Stimulated activated CD4-positive, alpha-beta T cell treated with anti-CD3 and anti-CD28 coated beads, Interleukin-2, amount 100 ng/mL, for 24 hours (primary cell): ENCODE measurements at places on chromosomes 1 and 21.

DNA sequence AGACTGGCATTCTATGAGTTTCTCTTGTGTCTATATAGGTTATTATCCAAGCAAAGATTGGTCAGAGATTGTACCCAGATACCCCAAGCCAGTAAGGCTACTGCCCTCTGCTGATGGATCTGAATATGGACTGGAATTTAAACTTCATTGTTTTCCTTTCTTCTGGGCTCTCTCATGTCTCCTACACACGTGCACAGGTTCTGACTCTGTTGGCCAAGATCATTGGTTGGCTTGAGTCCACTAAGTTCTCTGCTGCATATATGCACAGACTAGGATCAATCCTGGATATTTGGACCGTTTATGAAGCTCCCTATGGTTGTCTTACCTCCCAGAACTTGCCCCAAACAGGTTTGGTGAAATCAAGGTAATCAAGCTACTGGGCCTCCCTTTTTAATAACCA lies 69.7 kb downstream of the CC2D1B start:
- DNase-seq, result no peak

- no peak for DNase-seq
Measured at GRCh38 chr1:229229137-229229720, 41.7 kb upstream of the RAB4A start.

DNA sequence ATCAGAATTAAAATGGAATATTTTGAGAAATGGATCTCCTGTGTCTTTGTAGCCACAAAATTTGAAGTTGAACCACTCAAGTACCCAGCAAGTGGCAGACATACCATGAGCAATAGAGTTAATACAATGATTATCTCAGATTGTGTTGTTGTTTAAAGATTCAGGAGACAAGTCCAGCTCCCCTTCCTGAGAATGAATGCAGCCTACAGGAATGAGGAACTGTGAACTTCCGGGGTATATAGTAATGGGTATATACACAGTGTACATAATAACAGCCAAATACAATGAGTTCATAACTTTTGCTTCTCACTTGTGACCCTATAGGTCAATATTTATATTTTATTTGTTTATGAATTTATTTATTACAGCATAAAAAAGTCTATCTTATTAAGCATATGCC lies 445.0 kb downstream of the SETD4 start:
- no peak for DNase-seq

- DNase-seq, result peak; percentile 58
Measured at GRCh38 chr1:161044908-161045735, 655 bp downstream of the USF1 start.

DNA sequence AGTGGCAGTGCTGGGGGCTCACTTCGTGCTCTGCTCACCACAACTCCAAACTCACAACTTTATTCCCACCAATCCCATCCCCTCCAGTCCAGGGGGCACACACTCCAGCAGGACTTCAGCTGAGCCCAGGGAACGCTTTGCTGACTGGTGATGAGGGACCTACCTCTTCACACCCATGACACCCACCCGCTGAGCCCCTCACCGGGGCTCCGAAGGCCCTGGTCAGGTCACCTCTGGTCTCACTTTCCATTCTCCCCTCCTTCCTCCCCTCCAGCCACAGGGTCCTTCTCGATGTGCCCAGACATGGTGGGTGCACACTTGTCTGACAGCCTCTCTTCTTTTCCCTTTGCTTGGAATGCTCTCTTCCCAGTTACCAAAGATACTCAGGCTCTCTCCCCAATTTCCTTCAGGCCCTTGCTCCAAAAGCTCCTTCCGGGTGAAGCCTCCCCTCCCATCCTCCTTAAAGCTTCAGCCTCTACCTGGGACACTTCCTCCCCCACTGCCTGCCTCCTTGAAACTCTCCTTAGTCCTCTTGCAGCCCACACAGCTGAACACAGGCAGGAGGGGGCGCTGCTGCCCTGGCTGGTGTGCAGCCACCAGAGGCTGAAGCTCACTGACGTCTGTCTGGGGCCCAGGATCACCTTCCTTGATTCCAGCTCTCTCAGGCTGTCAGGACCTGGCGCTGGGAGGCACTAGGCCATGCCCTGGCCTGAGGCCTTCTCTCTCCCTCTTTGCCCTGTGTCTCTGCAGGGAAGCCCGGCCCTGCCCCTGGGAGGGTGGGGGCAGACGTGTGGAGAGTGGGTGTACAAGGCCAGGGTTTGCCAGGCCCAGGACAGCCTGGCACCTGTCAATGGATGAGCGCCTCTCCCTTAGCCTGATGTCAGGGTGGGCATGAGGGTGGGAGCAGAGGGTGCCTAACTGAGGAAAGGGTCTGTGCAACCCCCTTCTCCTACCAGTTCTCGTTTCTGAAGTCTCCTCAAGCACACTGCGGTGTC lies 1.6 kb downstream of the KCNE1 start:
- DNase-seq, result peak; percentile 65

GRCh38 chr1:21384620-21385019 lies 55.3 kb upstream of the NBPF3 start:
- DNase-seq, result no peak

GRCh38 chr1:164587617-164588501 lies 28.9 kb downstream of the PBX1 start:
- DNase-seq, result no peak

DNA sequence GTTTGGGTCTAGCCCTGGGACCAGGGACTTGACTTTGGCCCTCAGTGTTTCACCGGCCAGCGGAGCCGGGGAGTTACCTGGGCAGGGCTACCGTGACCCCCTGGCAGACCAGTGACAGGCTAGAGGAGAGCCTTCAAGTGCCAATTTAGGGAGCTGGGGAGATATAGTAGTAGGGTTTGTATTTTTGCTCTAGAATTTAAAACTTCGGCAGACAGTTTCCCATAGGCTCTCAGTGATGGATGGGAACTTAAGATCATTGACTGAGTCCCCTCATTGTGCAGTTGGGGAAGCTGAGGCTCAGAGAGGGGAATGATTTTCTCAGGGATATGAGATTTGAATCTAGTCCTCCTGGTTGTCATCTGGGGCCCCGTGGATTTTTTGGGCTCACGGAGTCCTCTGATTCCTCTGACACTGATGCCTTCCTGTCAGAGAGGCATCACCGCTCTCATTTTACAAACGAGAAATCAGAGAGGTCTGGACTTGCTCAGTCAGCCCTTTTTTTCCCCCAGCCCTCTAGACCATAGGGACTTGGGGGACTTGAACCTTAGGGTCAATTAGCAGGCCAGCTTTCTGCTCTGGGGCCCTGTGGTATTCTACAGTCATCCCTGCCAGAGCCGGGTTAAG lies 58.3 kb upstream of the ACOT11 start:
- DNase-seq, result no peak

DNA sequence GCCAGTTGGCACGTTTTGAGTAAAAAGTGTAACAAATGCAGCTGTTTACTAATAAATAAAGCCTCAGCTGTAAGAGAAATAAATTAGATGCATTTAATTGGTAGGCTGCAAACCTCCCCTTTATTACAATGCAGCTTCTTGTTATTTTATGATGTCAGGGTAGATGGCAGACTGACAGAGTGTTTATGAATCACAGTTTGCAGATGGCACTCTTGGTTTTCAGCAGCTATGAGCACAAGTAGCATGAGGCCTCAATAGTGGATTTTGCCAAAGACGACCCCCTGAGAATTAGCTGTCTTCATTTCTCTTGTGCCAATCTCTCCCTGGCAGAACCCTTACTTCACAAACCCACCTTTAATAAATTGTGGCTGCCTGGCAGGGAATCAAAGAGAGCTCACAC lies 161.2 kb upstream of the C1orf87 start:
- DNase-seq, result no peak

DNA sequence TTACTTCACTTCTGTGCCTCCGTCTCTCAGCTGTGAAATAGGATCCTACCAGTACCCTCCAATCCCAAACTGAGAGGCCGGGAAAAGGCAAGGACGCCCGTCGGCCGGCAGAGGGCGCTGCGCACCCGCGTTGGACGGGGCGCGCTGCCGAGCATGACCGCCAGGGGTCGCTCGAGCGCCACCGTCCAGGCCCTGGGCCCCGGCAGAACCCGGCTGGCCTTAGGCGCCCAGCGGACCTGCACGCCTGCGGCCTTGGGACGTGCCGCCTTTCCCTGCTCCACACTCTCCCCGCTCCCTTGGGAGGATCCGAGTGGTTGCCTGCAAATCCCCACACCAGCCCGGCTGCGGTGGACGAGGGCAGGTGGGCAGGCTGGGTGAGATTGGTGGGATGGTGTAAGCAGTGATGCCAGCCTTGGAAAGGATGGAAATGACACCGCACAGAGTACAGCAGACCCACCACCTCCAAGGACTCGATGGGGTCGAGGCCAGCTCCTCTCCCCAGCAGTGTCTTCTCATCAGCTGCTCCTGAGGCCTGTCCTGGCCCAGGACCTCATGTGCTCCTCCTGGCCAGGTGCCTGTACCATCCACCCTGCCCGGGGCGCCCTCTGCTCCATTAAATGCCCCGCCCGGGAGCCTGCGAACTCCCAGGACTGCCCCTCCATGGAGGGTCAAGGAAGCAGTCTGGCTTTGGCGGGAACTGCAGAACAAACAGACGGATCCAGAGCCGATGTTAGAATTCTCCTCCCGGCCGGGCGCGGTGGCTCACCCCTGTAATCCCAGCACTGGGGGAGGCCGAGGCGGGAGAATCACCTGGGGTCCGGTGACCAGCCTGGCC lies 47.4 kb upstream of the LBR start:
- DNase-seq, result peak; percentile 64

DNA sequence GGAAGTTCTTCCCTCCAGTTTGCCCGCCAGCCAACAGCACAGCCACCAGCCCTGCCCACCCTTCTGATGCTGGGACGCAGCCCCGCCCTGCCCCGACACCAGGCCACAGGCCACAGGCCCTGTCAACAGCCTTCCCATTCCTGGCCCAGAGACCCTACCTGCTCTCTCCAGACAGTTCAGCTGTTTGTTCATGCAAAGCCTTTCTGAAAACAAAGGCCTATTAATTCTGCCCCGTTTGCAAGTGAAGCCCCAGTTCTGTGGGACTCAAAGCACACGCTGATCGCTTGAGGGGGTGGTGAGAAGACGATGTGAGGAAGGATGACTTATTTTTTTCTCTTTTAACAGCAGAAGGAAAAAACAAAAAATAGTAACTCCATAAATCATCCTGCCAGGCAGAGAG lies 55.4 kb upstream of the KIF26B start:
- no peak for DNase-seq

- no peak for DNase-seq
Measured at GRCh38 chr1:87129606-87130005, 199.1 kb upstream of the LMO4 start.

DNA sequence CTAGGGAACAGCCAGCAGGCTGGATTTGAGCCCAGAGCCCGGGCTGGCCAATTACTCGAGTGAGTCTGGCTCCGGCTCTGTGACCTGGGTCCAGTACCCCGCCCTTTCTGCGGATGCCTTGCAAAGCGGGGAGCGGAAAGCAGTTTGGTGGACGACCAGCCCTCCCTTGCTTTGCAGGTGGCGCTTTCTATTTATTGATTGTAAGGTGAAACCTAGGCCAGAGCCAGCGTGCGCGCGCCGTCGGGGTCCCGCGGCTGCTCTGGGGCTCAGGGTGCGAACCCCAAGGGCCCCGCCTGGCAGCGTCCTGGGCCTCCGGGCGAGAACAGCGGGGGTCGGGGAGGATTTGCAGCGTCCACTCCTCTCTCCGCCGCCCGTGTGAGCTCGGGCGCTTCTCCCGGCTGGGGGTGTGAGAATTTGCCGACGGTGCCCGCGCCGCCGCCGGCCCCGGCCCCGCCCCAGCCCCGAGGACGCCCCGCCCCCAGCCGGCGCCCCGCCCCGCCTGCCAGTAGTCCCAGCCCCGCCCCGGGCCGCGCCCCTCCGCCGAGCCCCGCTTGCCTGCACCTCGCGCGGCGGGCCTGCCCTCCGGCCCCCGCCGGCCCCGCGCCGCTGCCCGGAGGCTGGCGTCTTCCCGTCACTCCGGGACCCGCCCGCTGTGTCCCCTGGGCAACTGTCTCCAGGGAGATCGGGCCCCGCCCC lies 37.6 kb downstream of the PIK3CD start:
- DNase-seq, result peak; percentile 86

GRCh38 chr1:31987135-31987619 lies 26.5 kb upstream of the KHDRBS1 start:
- DNase-seq, result no peak

- DNase-seq, result no peak
Measured at GRCh38 chr1:2452932-2453315, 23.2 kb upstream of the PLCH2 start.

- DNase-seq, result no peak
Measured at GRCh38 chr1:191707288-191707687, 451.0 kb upstream of the RGS18 start.

GRCh38 chr1:39133340-39133684 lies 71.2 kb upstream of the MACF1 start:
- DNase-seq, result no peak

DNA sequence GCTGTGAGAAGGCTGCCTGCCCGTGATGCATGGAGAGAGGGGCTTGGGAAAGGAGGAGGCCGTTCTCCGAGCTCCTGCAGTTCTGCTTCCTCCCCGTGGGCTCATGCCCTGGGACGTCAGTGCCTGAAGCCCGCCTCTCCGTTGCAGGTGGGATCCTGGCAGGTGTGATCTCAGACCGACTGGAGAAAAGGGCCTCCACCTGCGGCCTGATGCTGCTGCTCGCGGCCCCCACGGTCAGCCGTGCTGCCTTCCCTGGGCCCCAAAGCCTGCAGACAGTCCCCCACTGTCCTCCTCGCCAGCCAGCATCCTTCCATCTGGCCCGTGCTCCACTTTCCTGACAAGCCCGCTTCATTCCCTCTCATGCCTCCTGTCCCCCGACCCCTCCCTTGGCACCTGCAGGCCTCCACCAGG lies 50.9 kb downstream of the SLC37A1 start:
- no peak for DNase-seq

DNA sequence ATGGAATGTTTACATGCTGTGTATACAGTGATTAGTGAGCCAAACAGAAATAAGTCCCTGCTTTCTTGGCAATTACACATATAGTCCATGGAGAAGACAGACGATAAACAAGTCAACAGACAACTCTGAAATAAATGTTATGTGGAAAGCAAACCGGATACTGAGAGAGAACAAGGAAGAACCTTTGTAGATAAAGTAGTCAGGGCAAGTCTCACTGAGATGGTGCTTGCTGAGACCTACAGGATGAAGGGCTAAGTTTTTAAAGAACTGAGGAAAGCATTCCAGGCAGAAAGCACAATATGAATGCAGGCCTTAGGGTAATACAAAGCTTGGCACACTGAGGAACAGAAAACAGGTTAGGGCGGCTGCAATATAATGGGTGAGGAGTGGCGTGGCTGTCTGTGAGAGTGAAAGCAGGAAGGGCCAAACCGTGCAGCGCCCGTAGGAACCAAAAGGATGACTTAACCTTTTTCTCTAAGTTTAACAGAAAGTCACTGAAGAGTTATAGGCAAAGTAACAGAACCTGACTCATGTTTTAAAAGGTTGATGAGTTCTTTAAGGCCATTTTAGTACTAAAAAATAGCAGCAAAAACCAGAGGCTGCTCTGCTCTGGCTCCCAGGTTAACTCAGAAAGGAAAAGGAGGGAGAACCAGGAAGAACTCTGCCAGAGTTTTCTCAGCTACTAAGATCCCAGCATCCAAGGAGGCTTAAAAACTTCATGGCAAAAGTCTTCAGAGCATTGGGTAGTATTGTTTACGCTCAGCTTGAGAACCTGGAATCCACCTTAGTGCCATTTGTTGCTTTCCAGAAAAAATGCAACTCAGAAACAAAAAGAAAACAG lies 8.7 kb upstream of the TTF2 start:
- peak; percentile 39 for DNase-seq

GRCh38 chr1:31264790-31265386 lies 25.2 kb upstream of the NKAIN1 start:
- no peak for DNase-seq
